ENCODE measurements at places on chromosomes 16 and 17. TPM values are rescaled to one million over a fixed set of nuclear protein-coding genes. Genes with fewer than 3 reads are reported as not detected.

DNA sequence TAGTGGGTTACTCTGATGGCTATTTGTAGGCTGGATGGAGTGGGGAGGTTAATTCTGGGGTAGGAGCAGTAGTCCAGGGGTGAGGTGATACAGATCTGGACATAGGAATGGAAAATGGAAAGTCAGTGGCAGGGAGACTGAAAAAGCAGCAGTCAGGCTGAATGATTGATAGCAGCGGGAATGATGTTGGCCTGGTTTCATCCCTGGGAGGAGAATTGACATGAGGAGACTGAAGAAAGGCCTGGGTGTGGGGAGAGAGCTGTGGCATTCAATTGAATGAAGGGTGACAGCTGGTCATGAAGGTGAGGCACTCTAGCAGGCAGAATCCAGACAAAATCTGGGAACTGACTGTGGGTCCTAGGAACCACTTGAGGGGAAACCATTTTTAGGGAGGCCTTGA, 34.7 kb upstream of the CLEC18A start:
- H3K4me1 ChIP-seq = no peaks in the 10 kb centered on the region
- no peaks in the 10 kb centered on the region for H3K36me3 ChIP-seq
- no peak overlapping the region for H3K4me3 ChIP-seq
- DNase-seq = no peak
- H3K27me3 ChIP-seq = no peaks in the 10 kb centered on the region

The CDRT15 gene
- not detected for total RNA-seq

DNA sequence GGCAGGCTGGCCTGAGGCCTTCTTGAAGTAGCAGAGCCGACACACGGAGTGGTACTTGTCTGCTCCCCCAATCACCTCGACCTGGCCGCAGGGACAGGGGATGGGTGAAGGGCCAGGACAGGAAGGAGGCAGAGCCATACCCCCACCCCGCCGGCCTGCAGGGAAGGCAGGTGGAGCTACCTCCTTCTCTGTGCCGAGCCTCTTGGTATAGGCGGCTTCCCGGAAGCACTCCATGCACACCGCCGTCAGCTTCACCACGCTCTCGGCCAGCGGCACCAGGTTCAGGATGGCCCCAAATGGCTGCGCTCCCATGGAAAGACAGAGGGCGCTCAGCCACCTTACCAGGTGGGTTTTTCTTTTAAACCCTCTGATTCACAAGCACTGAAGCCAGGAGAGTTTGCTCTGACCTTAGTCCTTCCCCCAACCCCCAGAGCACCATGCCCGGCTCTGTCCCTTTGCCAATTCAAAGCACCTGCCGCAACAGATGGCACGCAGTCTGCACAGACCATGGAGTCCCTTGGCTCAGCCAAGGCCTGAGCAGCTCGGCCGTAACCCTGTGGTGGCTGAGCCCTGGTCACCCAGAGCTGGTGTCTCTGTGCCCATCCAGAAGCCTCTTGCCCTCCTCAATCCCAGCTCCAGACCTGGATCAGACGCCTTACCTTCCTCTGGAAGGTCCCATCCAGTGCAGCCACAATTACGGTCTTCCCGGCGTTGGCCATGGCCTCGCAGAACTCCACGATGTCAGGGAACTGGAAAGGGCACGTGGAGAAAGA, 6.7 kb downstream of the SYNGR2 start:
- DNase-seq = peak; percentile 58
- H3K36me3 ChIP-seq = no peaks in the 10 kb centered on the region
- peak overlapping the region; percentile 88 for H3K27ac ChIP-seq
- H3K27me3 ChIP-seq = no peaks in the 10 kb centered on the region
- peaks cover 5% of the 10 kb centered on the region for H3K4me1 ChIP-seq
- peak overlapping the region; percentile 41 for H3K4me3 ChIP-seq

- no peak overlapping the region for H3K4me3 ChIP-seq
- no peaks in the 10 kb centered on the region for H3K4me1 ChIP-seq
- DNase-seq = no peak
Observed at GRCh38 chr16:20411055-20411454, 1.7 kb downstream of the ACSM5 start.

- no peaks in the 10 kb centered on the region for H3K4me1 ChIP-seq
- no peak for DNase-seq
- H3K36me3 ChIP-seq = no peaks in the 10 kb centered on the region
Observed at GRCh38 chr17:74198694-74199093, 4.8 kb upstream of the RPL38 start.

- H3K4me3 ChIP-seq = no peak overlapping the region
- no peaks in the 10 kb centered on the region for H3K4me1 ChIP-seq
- no peak for DNase-seq
- no peak overlapping the region for H3K27ac ChIP-seq
- no peaks in the 10 kb centered on the region for H3K27me3 ChIP-seq
Observed at GRCh38 chr16:82672676-82673075, 45.9 kb downstream of the CDH13 start.

DNA sequence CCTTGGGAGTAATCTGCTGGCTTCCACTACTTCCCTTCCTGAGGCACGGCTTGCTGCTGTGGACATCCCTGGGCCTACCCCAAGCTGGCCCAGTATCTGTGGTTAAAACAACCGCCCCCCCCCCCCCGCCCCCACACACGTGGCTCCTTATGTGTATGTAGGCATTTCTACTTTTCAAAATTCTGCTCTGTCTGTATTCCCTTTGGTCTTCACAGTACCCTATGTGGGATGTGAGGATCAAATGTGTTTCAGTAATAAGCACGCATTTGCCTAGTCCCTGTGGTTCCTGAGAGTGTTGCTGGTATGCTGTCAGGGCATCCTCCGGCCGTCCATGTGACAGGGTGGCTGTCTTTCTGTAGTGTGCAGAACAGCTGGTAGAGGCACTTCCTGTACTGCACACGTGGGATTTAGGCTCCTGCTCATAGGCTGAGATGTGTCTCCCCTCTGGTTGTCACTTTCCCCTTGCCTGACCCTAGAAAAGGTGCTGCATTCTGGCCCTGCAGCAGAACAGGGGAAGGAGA, 2.2 kb downstream of the NT5M start:
- no peak overlapping the region for H3K4me3 ChIP-seq
- no peak overlapping the region for H3K27ac ChIP-seq
- H3K36me3 ChIP-seq = no peaks in the 10 kb centered on the region
- no peak for DNase-seq
- no peaks in the 10 kb centered on the region for H3K27me3 ChIP-seq

Data from breast epithelium (tissue), 4 donors.